Cortex of kidney (tissue), 1 donor: ENCODE measurements at places on chromosomes 13 and 19.

DNA sequence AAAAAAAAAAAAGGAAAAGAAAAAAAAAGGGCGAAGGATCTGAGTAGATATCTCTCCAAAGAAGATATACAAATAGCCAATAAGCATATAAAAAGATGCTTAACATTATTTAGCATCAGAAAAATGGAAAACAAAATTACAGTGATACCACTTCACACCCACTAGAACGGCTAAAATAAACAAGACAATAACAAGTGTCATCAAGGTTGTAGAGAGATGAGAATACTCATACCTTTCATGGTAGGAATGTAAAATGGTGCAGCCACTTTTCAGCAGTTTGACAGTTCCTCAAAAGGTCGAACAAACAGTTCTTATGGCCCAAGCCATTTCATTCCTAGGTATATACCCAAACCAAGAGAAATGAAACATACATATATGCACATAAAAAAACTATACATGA lies 33.5 kb downstream of the FOXO1 start:
- no peak for DNase-seq

- no peak for DNase-seq
These were observed 53.2 kb upstream of the GAS6 start for GRCh38 chr13:113917096-113917495.

DNA sequence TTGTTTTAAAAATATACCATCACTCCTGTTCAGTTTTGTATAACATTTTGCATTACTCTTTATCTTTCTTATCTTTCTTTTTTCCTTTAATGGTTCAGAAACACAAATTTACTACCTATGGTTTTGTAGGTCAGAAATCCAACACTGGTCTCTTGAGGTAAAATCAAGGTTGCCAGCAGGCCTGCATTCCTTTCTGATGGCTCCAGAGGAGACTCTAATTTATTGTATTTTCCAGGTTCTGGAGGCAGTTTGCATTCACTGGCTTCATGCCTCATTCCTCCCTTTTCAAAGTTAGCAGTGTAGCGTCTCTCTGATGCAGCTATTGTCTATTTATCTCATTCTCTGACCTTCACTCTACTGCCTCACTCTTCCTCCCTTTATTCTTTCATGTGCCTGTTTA lies 767.4 kb downstream of the SLITRK6 start:
- no peak for DNase-seq

GRCh38 chr19:5681391-5682106 lies 722 bp downstream of the HSD11B1L start:
- no peak for DNase-seq

GRCh38 chr13:40026741-40027140 lies 371.3 kb downstream of the COG6 start:
- no peak for DNase-seq

DNA sequence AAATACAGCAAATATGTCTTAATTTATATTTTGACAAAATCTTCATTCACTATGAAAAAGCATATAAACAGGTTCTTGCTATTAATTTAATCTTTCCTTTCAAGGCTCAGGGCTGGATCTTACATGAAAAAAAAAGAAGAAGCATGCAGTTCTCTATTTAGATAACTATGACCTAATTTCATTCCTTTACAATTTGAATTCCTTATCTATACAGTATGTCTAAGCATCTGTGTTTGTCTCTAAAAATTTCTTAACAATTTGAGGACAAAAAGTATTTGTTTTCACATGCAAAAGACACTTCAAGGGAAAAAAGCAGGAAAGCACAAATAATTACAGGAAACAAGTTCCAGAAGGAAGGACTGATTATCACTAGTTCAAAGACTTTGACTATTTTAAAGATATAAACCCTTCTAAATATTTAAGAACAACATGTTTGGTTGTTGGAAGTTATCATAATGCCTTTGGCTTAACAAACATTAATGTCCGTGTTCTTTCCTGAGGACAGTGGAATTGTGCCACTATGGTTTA lies 157.5 kb downstream of the TBC1D4 start:
- no peak for DNase-seq

- no peak for DNase-seq
These were observed 18.0 kb upstream of the CD70 start for GRCh38 chr19:6608940-6609339.

DNA sequence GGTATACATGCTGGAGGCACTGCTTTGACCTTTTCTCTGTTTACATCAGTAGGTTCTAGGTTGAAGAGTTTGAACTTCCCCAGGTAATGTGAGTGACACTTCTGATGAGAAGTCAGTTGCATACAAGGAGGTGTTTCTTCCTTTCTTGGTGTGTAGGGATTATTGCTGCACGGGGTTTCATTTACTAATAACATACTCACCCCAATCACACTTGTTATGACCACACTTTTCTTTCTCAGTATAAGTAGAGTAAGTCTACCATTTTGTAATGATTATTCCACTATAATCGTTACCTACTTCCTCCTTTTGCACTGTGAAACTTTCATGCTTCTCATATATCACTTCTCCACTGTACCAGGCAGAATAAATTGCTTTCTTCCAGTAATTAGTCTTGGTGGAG lies 138.0 kb downstream of the TNFSF13B start:
- no peak for DNase-seq

DNA sequence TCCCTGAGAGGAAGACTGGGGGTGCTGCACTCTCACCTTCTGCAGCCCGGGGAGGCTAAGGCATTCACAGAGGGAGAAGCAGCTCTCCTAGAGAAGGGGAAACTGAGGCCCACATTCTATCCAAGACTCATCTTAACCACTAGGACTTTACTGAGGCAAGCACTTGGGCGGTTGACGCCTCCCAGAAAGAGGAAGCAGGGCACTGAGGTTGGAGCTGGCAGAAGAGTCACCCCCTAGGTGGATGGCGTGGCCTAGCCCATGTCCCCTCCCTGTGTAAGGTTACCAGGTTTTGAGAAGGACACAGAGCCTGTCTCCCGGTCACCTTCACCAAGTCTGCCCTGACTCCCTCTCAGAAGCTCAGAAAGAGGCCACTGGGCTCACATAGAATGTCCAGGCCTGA lies 2.7 kb downstream of the S1PR2 start:
- DNase-seq = no peak

- no peak for DNase-seq
These were observed 769.0 kb upstream of the SLITRK1 start for GRCh38 chr13:84651288-84651687.

DNA sequence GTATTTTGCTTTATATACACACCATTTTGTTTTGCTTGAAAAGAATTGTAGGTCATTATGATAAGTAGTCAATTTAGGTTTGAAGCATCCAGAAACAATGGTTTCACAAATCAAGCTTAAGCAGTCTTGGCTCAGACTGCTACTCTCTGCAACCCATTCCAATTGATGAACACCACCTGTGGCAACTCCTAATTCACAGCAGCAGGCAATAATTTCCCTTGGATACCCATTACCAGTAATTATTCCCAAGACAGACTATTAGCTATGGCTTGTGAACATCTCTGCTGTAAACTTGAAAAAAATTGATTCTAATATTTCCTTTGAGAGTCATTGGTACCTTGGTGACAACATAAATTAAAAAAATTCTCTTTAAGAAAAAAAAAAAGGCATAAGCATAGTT lies 299.3 kb upstream of the SLITRK6 start:
- no peak for DNase-seq
